Activated naive CD8-positive, alpha-beta T cell treated with anti-CD3 and anti-CD28 coated beads, Interleukin-2, amount 10 ng/mL, durations not matched to agents 7 days and 5 days (primary cell): ENCODE measurements at places on chromosomes 12 and 14. TPM values are rescaled to one million over a fixed set of nuclear protein-coding genes. Genes with fewer than 3 reads are reported as not detected.
A peak's percentile ranks its signal among the peaks of the same experiment; 100 is the strongest.

Gene KCNC2
- total RNA-seq = not detected

Gene SERPINA12
- not detected for total RNA-seq

Gene CLEC7A
- total RNA-seq = 0.48 TPM

Gene TAS2R9
- not detected for total RNA-seq

Gene GPR137C
- 0.45 TPM for total RNA-seq

Gene SRRM4
- total RNA-seq = not detected

Gene FGF6
- total RNA-seq = not detected

GRCh38 chr12:40511341-40511740 is 180.9 kb upstream of the CNTN1 start:
- no peaks in the 10 kb centered on the region for H3K4me1 ChIP-seq
- no peaks in the 10 kb centered on the region for H3K27me3 ChIP-seq
- DNase-seq = no peak
- H3K4me3 ChIP-seq = no peak overlapping the region
- H3K36me3 ChIP-seq = no peaks in the 10 kb centered on the region

DNA sequence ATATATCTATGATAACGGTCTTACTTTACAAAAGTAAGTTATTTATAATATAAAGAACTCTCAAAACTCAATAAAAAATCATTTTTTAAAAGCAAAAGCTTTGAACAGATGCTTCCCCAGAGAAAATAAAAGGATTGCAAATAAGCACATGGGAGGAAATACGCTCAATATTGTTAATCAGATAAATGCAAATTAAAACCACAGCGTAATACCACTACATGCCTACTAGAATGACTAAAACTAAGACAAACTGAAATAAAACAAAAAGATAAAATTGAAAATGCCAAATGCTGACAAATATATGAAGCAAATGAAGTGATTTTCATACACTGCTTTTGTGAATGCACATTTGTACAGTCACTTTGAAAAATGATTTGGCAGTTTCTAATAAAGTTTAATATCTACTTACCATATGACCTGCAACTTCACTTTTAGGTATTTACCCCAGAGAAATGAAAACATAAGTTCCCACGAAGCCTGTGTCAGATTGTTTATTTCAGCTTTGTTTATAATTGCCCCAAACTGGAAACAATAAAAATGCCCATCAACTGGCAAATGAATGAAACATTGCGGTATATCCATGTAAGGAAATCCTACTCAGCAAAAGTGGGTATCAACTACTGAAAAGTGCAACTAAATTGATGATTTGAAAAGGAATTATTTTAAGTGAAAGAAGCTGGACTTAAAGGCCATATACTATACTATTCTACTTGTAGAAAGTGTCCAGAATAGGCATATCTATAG is 1072.4 kb downstream of the TMTC2 start:
- no peaks in the 10 kb centered on the region for H3K4me1 ChIP-seq
- no peak overlapping the region for H3K27ac ChIP-seq
- DNase-seq = no peak
- no peak overlapping the region for H3K4me3 ChIP-seq
- no peaks in the 10 kb centered on the region for H3K36me3 ChIP-seq
- H3K27me3 ChIP-seq = no peaks in the 10 kb centered on the region

DNA sequence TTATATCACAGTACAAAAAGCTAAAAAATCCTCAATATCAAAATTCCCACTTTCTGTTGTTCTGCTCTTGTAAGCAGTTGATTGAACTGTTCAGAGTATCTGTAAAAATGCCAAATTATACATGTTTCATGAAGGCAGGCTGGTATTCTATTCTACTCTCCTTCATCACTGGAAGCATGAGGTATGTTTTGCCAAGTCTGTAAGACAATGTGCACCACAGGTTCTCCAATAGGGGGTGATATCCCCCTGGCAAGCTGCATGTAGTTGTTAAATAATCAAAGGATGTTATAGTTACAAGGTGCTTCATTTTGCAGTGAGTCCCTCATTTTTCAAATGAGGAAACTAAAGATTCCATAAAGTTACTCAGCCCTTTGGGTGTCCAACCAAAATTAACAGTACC is 15.1 kb upstream of the NEK9 start:
- peak overlapping the region; percentile 9 for H3K4me3 ChIP-seq
- peak overlapping the region; percentile 50 for H3K27ac ChIP-seq
- peaks cover 31% of the 10 kb centered on the region for H3K36me3 ChIP-seq
- no peaks in the 10 kb centered on the region for H3K27me3 ChIP-seq
- DNase-seq = no peak
- H3K4me1 ChIP-seq = peaks cover 53% of the 10 kb centered on the region

DNA sequence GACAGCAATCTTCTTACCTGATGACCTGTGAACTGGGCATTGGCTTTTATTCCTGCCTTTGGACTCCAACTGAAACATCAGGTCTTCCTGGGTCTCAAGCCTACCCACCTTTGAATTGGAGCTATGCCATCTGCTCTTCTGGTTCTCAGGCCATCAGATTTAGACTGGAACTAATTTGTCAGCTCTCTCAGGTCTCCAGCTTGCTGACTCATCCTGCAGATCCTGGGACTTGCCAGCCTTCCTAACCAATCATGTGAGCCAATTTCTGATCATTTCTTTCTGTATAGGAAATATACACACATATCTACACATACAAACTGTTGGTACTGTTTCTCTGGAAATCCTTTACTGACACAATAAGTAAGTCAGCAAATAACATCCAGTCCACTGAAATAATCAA is 65.3 kb upstream of the TSPAN8 start:
- no peak for DNase-seq
- no peaks in the 10 kb centered on the region for H3K4me1 ChIP-seq
- H3K27ac ChIP-seq = no peak overlapping the region
- H3K27me3 ChIP-seq = no peaks in the 10 kb centered on the region

GRCh38 chr12:132505105-132505851 is 15.3 kb downstream of the FBRSL1 start:
- H3K36me3 ChIP-seq = no peaks in the 10 kb centered on the region
- peaks cover 17% of the 10 kb centered on the region for H3K4me1 ChIP-seq
- H3K27ac ChIP-seq = peak overlapping the region; percentile 71

DNA sequence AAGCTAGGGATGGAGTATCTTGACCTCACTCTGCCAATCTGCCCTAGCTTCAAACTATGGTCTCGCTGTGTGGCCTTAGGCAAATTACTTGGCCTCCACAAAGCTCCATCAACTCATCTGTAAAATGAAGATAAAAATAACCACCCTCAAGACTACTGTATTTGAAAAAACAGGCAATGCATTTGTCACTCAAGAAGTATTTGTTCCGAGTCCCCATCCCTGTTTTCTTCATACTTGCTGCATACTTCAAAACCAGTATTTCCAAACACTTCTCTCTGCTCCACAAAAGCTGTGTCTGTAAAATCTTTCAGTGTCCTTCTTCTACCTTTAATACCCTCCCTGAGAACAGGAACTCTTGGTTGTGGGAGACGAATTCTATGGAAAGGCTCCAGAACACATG is 47.9 kb downstream of the GTF2A1 start:
- no peak for DNase-seq
- no peak overlapping the region for H3K4me3 ChIP-seq
- H3K27me3 ChIP-seq = no peaks in the 10 kb centered on the region
- H3K4me1 ChIP-seq = peaks cover 33% of the 10 kb centered on the region
- no peak overlapping the region for H3K27ac ChIP-seq

DNA sequence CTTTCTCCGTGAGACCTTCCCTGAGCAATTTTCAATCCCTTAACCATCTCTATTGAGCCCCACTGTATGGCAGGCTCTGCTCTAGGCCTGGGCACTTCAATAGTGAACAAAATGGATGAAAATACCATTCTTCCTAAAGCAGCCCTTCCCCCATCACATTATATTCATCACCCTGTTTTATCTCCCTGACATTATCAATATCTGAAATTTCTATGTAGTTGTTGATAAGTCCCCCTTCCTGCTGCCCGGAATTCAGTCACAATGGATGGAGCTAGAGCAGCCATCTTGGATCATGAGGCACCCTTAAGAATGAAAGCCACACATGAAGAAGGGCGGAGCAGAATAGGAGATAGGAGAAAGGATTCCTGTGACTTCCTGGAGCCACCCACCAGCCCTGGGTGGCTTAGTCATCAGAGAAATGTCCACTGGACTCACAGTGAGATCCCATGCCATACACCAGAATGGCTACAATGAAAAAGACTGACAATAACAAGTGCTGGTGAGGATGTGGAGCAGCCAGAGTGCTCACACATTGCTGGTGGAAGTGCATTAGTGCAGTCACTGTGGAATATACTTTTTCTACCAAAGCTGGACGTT is 33.9 kb downstream of the SCARB1 start:
- H3K27me3 ChIP-seq = no peaks in the 10 kb centered on the region
- no peak overlapping the region for H3K27ac ChIP-seq
- no peaks in the 10 kb centered on the region for H3K4me1 ChIP-seq
- no peaks in the 10 kb centered on the region for H3K36me3 ChIP-seq
- H3K4me3 ChIP-seq = no peak overlapping the region

DNA sequence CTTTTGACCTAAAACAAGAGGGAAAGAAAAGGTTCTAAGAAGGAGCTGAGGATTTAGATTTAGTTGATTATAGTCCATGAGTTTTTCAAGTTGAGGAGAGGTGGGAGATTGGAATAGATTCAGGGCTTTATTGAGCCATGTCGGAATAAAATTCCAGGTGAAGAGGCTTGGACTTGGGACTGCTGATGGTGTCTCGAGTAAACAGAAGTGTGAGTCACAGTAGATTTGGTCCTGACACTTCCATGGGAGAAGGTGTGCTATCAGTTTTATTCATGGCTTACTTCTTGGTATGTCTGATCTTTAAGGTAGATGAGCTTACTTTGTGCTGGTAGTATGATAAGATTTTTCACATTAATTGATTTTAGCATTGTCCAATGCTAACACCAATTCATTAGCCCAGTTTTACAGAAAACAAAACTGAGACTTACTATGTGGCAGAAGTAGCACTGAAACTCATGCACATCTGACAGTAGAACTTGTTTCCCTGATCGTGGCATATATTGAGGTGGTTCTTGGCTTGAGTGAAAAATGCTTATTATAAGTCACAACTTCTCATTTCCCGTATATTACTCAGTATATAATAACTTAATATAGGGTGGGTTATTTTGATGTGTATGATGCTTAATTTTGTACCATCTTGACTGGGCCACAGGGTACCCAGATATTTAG is 172.4 kb upstream of the IGF1 start:
- no peaks in the 10 kb centered on the region for H3K27me3 ChIP-seq
- no peaks in the 10 kb centered on the region for H3K4me1 ChIP-seq
- no peak for DNase-seq
- no peaks in the 10 kb centered on the region for H3K36me3 ChIP-seq
